A673 (cell line): ENCODE measurements at places on chromosomes 16 and 17. TPM values are rescaled to one million over a fixed set of nuclear protein-coding genes. Genes with fewer than 3 reads are reported as not detected.

DNA sequence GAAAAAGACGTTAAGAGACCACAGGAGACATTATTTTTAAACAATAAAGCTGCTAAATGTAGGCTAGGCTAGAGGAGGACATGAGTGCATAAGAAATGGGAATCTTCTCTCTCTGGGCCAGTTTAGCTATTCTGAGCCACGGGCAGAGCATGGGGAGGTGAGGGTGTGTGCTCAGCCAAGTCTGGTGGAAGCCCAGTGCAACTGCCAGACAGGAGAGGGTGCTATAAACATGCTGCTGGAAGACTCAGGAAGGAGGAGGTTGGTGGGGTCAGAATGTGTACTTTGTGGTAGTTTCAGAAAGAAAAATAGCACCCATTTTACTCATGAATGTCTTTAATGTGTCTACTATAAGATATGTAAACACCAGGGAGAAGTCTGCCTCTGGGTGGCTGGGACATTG, 5.9 kb upstream of the SDK2 start:
- no peak for DNase-seq
- H3K27me3 ChIP-seq, result peaks cover 46% of the 10 kb centered on the region
- H3K4me3 ChIP-seq, result no peak overlapping the region
- no peaks in the 10 kb centered on the region for H3K36me3 ChIP-seq

DNA sequence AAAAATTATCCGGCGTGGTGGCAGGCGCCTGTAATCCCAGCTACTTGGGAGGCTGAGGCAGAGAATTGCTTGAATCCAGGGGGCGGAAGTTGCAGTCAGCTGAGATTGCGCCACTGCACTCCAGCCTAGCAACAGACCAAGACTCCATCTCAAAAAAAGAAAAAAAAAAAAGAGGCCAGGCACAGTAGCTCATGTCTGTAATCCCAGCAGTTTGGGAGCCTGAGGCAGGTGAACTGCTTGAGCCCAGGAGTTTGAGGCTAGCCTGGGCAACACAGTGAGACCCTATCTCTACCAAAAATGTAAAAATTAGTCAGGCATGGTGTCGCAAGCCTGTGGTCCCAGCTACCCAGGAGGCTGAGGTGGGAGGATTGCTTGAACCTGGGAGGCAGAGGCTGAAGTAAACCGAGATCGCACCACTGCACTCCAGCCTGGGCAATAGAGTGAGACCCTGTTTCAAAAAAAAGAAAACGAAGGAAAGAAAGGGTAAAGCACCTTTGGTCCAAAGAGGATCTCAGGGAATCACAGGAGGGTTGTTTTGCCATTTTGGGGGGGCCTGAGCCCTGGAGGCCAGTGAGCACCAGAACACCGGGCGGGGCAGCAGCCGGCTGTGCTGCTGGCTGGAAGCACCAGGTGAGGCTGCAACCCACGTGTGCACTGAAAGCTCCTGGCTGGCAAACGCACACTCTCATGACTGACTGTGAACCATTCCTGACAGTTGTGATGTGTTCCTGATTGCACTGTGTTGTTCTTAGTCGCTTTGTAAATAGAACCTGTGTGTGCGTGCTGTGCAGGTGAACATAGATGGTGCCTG, 18.4 kb downstream of the HS3ST6 start:
- no peak overlapping the region for H3K27ac ChIP-seq
- H3K27me3 ChIP-seq, result no peaks in the 10 kb centered on the region
- no peak for DNase-seq
- H3K4me1 ChIP-seq, result no peaks in the 10 kb centered on the region
- no peak overlapping the region for H3K4me3 ChIP-seq
- no peaks in the 10 kb centered on the region for H3K36me3 ChIP-seq

- H3K4me3 ChIP-seq, result no peak overlapping the region
- H3K27ac ChIP-seq, result no peak overlapping the region
- H3K27me3 ChIP-seq, result no peaks in the 10 kb centered on the region
Observed at GRCh38 chr17:40399185-40399584, 18.5 kb downstream of the TOP2A start.

DNA sequence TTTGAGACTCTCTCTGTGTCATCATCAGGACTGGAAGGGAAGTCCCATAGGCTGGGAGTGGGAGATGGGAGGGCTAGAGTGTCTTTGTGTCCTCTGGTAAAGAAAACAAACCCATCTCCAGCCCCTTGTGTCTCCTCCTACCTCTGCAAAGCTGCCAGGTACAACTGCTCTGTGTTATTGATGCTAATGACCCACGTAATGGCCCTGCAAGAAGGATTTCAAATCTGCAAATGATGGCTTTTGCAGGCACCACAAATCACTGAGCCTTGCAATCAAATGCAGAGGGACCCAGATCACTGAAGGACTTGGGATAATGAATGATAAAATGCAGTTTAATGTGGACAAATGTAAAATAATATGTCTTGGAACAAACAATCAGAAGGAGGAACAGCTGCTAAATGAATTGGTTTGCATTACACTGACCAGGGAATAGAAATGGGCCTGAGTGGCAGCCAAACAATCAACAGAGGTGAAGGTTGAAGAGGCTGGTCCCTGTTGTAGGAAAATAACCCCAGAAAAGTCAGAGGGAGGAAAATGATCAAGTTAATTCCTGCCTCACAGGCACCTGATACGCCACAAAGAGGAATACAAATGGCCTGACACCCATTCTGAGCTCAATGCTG, 425.1 kb downstream of the UTP18 start:
- no peak overlapping the region for H3K4me3 ChIP-seq
- peaks cover 23% of the 10 kb centered on the region for H3K27me3 ChIP-seq
- H3K36me3 ChIP-seq, result no peaks in the 10 kb centered on the region
- DNase-seq, result no peak

DNA sequence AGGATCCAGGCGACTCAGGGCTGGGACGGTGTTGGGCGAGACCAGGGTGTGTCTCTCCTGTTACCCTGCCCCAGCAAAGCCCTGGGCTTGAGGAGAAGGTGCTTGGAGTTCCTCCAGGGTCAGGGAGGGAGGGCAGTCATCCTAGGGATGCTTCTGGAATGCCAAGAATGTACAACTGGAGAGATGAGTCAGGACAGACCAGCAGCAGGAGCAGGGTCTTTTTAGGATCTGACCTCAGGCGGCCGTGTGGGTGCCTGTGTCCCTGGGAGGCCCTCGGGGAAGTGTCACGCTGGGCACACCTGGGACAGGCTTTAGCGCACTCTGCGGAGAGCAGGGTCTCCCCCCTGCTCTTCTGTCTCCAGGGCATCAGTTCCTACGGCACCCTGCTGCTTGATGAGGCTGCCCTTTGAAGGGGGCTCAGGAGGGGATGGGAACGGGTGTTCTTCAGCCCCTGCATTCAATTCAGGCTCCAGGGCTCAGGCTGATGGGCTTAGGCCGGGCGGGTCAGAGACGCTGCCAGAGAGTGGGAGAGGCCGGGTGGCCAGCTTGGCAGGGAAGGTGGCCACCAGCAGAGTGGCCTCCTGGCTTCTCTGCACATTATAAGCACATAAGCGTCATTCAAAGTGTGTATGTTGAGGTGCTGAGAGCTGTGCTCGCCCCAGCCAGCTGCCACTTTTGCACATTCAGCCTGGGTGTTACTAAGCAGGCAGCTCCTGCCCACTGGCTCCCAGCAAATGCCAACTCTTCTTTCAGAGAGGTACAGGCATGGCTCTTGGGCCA, 8.4 kb upstream of the MTSS2 start:
- H3K27me3 ChIP-seq, result no peaks in the 10 kb centered on the region
- no peak for DNase-seq
- peaks cover 5% of the 10 kb centered on the region for H3K4me1 ChIP-seq
- no peak overlapping the region for H3K4me3 ChIP-seq

DNA sequence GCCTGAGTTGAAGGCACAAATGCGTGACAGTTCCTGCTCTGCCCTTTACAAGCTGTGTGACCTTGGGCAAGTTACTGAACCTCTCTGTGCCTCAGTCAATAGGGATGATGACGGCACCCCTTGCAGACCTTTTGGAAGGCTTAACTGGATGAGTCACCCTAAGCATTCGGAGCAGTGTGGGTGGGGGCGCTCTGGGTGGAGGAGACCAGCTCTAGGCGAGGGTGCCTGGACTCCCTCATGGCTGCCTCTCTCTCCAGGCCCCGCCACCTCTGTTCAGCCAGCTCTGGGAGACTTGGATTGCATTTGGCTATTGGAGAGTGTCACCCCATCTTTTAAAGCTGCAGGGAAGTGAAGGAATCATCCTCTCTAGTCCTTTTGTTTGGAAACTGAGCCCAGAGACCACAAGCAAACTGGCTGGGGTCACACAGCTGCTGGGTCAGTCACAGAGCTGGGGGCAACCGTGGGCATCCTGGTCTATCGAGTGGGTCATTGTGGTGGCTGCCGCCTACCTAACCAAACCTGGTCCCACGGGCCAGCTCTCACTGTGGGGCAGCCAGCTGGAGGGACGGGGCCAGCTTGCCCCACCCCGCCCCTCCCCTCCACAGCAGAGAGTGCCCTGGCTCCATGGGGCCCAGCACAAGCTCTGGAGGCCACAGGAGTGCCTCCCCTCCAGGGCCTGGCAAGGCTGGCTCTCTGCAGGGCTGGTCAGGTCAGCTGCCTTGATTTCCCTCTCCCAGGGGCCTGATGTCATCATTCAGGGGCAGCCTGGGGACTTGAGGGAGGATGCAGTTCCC, 20.2 kb upstream of the GSE1 start:
- H3K4me3 ChIP-seq, result no peak overlapping the region
- H3K27me3 ChIP-seq, result no peaks in the 10 kb centered on the region
- H3K36me3 ChIP-seq, result no peaks in the 10 kb centered on the region
- H3K27ac ChIP-seq, result no peak overlapping the region

DNA sequence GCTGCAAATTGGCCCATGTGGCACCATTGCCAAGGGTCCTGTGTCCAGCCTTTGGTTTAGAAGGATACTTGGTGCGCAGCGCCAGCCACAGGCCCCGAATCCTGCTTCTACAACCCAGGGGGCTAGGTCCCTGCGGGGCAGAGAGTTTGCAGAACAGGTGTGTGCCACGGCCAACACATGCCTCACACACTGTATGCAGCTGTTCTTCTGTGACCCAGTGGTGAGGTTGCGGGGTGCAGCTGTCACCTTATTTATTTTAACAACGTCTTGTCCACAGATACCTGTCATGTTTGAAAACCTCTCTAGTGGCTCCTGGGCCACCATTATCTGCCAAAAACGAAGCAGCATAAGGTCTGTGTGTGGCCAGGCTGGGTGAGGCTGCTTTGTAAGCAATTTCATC, 11.6 kb downstream of the CBFA2T3 start:
- no peaks in the 10 kb centered on the region for H3K36me3 ChIP-seq
- DNase-seq, result no peak
- H3K27me3 ChIP-seq, result peaks cover 14% of the 10 kb centered on the region
- H3K4me3 ChIP-seq, result no peak overlapping the region
- no peaks in the 10 kb centered on the region for H3K4me1 ChIP-seq

- H3K36me3 ChIP-seq, result no peaks in the 10 kb centered on the region
- H3K27ac ChIP-seq, result no peak overlapping the region
- DNase-seq, result no peak
- H3K4me1 ChIP-seq, result no peaks in the 10 kb centered on the region
- no peak overlapping the region for H3K4me3 ChIP-seq
Observed at GRCh38 chr16:77683397-77684180, 38.7 kb upstream of the NUDT7 start.

DNA sequence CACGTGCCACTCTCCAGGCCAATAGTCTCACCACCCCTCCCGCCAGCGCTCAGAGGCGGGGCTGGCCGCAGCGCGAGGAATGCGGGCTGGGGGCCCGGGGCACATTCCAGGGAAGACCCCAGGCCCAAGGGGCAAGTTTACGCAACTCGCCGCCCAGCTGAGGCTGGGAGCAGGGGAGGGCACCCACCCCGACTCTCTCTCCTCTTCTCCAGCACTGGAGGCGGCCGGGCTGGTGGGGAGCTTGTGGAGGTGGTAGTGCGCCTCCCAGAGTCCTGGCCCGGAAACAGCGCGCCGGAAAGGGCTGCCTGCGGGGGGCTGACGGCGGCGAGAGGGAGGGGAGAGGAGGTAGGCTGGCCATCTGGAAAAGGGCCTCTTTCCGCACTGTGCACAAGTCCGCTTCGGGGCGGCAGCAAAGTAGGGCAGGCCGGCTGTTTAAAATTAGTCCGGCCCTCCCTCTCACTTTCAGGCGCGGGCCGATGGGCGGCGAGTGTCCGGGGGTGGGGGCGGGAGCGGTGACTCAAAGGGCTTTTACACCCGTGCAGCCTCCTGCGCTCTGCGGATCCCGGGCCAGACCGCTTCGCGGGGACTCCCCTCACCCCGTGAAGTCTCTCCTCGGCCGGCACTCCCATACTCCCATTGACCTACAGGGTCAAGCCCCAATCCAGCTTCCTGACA, 1.1 kb downstream of the FHOD1 start:
- peak; percentile 95 for DNase-seq
- no peaks in the 10 kb centered on the region for H3K36me3 ChIP-seq
- no peaks in the 10 kb centered on the region for H3K27me3 ChIP-seq
- H3K4me3 ChIP-seq, result peak overlapping the region; percentile 90
- H3K4me1 ChIP-seq, result peaks cover 67% of the 10 kb centered on the region

GRCh38 chr16:51390877-51391276, 239.8 kb upstream of the SALL1 start:
- no peak overlapping the region for H3K4me3 ChIP-seq
- no peaks in the 10 kb centered on the region for H3K36me3 ChIP-seq
- H3K4me1 ChIP-seq, result peaks cover 13% of the 10 kb centered on the region

DNA sequence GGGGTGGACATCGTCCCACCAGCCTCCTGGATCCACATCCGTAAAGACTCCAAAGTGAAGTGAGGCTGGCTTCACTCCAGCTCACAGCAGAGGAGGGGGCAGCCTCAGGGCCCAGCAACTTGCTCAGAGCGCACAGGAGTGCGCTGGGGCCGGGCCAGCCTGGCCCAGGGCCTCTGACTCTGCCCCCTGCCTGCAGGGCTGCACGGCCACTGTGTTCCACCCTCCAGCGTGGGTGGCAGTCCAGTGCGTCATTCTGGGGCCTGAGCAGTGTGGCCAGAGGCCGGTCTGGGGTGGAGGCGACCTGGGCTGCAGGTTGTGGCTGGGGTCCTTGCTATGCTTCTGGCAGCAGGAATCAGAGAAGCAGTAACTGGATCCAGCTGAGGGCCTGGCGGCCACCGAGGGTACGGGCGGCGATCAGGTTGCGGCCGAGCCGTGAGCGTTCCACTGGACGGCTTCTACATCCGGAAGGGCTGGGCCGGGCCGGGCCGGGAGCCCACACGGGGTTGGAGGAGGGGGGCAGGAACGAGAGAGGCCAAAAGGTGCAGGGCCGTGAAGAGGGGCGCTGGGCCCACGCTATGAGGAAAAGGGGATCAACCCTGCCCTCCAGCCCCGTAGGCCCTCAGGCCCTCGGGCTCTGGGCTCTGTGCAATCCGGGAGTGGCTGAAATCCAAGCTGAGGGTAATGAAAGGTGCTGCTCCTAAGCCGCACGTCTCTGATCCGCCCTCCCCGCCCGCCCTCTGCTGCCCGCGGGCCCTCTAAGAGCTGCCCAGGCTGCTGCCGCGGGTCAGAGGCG, at the start of gene FSCN2:
FSCN2 (plus strand) TSS at position 787 of the 793 bp plus-strand sequence. CDS start 155 bp downstream, outside the sequence.
- no peak within 1 kb of the TSS for H3K4me3 ChIP-seq
- no peak for DNase-seq
- H3K36me3 ChIP-seq, result no peaks in the 10 kb centered on the region
- H3K4me1 ChIP-seq, result no peaks in the 10 kb centered on the region

GRCh38 chr17:29836643-29837042, 93.4 kb downstream of the SSH2 start:
- no peak overlapping the region for H3K4me3 ChIP-seq
- peak; percentile 28 for DNase-seq
- H3K27me3 ChIP-seq, result no peaks in the 10 kb centered on the region
- H3K36me3 ChIP-seq, result no peaks in the 10 kb centered on the region

Gene CNTNAP4
- not detected in 2 replicates for total RNA-seq

Gene KRTAP2-4
- not detected in 2 replicates for total RNA-seq

Gene GDPD3
- 2.5 and 4.4 TPM in 2 replicates for total RNA-seq

Gene USP31
- total RNA-seq, result 27.4 and 34.4 TPM in 2 replicates

Gene HOXB6
- 19.8 and 27.6 TPM in 2 replicates for total RNA-seq

Gene DGKE
- total RNA-seq, result 9.7 and 10.0 TPM in 2 replicates
